ENCODE measurements at places on chromosomes 7 and 10.

DNA sequence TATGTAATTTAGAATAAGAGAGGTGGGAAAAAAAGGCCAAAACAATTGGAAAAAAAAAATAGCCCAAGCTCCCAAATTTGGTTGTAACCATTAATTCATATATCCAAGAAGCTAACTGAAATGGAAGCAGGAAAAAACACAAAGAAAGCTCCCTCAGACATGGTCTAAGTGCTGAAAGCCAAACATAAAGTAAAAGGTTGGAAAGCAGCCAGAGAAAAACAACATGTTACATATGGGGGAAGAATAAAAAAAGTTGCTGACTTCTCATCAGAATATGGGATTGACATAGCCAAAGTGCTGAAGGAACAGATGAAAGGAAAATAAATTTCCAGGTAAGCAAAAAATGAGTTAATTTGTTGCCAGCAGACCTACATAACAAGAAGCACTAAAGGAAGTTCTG lies 40.3 kb downstream of the PDZD8 start:
- no peak for DNase-seq

DNA sequence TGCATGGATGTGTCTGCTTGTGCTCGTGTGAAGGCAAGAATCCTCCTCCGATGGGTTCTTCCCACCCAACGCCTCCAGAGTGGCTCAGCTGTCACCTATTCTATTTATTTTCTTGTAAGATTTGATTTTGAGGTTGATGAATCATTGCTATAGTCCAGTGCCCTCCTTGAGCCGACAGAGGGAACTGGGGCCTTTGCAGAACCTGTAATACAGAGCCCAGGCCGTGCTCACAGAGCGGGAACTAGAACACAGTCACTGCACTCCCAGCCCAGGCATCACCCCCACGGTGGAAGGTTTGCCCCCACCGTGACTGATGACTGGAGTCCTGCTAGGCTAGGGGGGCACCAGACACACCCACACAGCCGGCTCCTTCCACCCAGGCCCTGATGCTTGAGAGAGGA lies 2.0 kb downstream of the RARRES2 start:
- no peak for DNase-seq

DNA sequence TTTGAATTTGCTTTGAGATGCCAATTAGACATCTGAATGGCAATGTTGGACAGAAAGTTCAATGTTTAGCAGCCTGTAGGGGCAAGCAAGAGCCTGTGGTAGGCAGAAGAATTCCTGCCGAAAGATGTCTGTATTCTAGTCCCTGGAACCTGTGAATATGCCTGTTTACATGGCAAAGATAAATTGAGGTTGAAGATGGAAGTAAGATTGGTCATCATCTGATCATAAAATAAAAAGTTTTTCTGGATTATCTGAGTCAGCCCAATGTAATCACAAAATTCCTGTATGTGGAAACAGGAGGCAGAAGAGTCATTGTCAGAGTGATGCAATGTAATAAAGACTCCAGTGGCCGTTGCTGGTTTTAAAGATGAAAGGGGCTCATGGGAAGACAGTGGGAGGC lies 430.5 kb downstream of the MDFIC start:
- DNase-seq, result no peak

DNA sequence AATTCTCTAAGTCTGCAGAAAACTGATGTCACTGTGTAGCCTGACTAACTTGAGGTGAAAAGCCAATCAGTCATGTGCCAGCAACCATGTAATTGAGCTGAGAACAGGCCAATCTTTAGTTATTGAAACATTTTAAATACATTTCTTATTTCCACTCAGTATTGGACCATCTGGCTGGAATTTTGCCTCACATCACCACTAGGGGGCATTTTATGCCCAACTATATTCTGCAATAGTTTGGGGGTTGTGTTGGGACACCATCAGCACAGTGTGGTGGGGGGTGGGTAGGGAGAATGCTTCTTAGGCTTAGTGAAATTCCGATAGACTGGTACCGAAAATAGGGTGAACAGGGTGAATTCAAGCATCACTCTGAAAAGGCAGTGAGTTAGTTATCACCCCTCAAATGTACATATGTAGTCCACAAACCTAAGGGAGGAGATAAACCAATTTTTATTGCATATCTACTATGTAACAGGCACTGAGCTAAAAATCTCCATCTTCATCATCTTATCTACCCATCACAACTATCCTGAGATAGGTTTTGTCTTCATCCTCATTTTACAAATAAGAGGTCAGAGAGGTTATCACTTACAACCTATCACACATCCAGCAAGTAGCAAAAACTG lies 17.8 kb downstream of the NPSR1 start:
- no peak for DNase-seq

DNA sequence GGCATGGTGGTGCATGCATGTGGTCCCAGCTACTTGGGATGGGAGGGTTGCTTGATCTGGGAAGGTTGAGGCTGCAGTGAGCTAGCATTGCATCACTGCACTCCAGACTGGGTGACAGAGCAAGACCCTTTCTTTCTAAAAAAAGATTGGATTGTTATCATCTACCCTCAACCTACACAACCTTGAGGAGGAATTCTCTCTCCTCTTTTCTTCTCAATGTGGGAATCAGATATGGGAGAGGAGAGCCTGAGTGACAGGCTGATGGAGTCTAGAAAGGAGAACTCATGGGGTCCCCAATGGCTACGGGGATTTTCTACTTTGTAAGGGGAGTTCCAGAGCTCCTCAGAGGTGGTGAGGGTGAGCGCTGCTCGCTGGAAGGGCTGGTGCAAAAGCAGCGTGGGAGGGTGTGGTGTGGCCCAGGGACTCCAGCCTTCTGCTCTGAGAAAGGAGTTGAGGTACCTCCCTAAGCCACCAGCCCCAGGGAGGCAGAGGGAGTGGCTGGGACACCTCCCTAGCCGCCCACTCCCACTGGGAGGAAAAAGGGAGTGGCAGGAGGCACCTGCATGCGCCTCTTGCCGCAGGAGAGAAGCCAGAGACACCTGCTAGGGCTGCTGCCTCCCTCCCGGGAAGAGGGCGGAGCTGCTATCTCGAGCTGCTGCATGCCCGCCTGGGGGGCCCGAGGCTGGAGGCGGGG lies 48.4 kb downstream of the GATA3 start:
- no peak for DNase-seq

DNA sequence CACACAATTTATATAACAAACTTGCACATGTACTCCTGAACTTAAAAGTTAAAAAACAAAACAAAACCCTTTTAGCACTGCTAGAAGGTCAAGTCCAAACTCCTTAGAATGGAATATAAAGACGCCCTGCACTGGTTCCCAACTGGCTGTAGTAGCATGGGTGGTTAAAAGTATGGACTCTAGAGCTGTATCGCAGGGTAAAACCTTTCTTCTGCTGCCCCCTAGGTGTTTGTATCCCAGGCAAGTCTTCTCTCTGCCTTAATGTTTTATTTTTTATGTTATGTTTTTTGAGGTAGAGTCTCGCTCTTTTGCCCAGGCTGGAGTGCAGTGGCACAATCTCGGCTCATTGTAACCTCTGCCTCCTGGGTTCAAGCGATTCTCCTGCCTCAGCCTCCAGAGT lies 35.2 kb downstream of the LSMEM1 start:
- DNase-seq, result no peak

- DNase-seq, result no peak
These were observed 96.2 kb downstream of the ADD3 start for GRCh38 chr10:110103921-110104461.

DNA sequence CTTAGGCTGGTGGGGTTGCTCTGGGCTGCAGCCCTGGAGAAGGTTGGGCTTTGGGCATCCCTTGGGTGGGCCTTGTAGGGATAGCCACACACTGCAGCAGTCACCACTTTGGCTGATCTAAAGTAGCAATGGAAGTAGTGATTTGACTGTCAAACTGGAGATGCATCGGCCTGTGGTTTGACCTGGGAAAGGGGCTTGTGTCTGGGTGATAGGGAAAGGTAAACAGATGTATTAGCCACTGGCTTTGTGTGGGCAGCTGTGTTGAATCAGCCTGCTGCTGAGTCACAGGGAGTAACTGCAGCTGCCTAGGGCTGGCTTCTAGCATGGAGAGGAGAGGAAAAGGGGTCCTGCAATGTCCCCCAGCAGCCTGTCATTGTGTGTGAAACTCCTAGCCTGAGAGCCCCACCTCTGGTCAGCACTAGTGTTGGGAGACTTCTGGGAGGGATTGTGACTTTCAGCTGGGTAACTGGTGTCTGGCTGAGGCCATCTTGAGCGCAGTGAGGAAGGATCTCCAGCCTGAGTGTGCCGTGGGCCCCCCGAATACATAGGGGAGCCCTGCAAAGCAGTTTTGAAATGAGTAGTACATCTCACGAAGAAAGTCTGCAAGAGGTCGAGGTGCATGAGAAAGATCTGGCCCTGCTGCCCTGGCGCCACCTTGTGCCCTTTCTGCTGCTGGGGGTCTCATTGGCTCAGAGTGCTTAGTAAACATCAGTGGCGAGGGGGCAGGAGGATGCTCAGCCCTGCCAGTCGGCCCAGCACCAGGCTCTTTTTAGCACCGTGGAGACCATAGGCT lies 117.3 kb downstream of the FANK1 start:
- DNase-seq, result no peak

All from activated CD4-positive, alpha-beta T cell treated with anti-CD3 and anti-CD28 coated beads for 1 hour (primary cell).